ENCODE measurements at places on chromosomes 12 and 14. TPM values are rescaled to one million over a fixed set of nuclear protein-coding genes. Genes with fewer than 3 reads are reported as not detected.
A peak's percentile ranks its signal among the peaks of the same experiment; 100 is the strongest.

- H3K4me3 ChIP-seq, result no peak overlapping the region
- H3K4me1 ChIP-seq, result no peaks in the 10 kb centered on the region
- no peak for DNase-seq
- no peaks in the 10 kb centered on the region for H3K36me3 ChIP-seq
- no peaks in the 10 kb centered on the region for H3K27me3 ChIP-seq
- no peak overlapping the region for H3K27ac ChIP-seq
Observed at GRCh38 chr12:129486931-129487330, 416.9 kb downstream of the TMEM132D start.

GRCh38 chr12:32777691-32778175 lies 22.0 kb upstream of the YARS2 start:
- H3K4me3 ChIP-seq, result no peak overlapping the region
- DNase-seq, result no peak
- H3K36me3 ChIP-seq, result no peaks in the 10 kb centered on the region
- H3K4me1 ChIP-seq, result no peaks in the 10 kb centered on the region

DNA sequence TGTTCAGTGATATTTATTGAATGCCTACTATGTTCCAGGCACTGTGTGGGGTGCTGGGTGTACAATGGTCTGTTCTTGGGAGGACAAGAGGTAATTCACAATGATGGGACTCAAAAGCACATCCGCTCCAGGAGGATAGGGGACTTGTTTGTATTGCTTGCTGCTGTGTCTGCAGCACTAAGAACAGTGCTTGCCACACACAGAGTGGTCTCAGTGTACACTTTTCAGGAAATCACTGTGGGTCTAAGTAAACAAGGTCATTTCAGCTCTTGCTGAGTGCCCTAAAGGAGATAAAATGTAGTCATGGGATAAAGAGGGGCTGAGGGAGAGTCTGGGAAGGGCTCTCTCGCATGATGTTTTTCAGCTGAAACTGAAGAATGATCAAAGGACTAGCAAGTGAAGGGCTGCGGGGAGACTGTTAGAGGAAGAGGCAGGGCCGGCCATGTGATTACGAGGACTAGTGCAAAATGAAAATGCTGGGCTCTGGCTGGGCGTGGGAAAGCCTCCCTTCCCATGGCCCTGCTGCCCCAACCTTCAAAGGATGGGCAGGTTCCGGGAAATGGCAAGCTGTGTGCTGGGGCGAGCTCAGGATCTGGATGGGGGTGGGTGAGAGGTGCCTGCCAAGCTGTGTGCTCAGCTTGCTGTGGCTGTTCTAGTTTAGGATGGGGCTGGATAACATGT lies 39.1 kb downstream of the ADCK1 start:
- no peaks in the 10 kb centered on the region for H3K36me3 ChIP-seq
- no peaks in the 10 kb centered on the region for H3K4me1 ChIP-seq
- no peak overlapping the region for H3K4me3 ChIP-seq
- DNase-seq, result no peak

GRCh38 chr12:42504049-42504448 lies 85.5 kb downstream of the PRICKLE1 start:
- peak; percentile 53 for DNase-seq
- H3K36me3 ChIP-seq, result no peaks in the 10 kb centered on the region
- H3K27ac ChIP-seq, result no peak overlapping the region
- H3K4me1 ChIP-seq, result no peaks in the 10 kb centered on the region
- no peak overlapping the region for H3K4me3 ChIP-seq
- H3K27me3 ChIP-seq, result no peaks in the 10 kb centered on the region

DNA sequence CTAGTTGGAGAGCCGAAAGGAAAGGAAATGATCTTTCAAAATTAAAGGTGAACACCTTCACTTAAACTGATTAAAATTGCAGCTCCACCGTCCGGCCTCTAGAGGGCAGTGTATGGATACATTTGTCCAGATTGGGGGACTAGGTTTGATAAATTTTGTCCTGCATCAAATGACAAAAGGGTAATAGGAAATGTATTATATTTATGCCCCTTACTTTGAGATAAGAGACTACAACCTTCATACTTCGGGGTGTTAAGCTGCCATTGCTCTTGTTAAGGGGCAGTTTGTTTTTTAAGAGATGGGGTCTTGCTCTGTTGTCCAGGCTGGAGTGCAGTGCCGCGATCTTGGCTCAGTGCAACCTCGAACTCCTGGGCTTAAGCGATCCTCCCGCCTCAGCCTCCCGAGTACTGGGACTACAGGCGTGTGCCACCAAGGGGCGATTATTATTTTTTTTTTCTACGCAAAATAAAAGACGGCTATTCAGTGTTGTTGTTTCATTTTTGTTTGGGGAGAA lies 818 bp upstream of the SUOX start:
- peak; percentile 42 for DNase-seq
- peaks cover 2% of the 10 kb centered on the region for H3K36me3 ChIP-seq
- H3K27ac ChIP-seq, result peak overlapping the region; percentile 11

DNA sequence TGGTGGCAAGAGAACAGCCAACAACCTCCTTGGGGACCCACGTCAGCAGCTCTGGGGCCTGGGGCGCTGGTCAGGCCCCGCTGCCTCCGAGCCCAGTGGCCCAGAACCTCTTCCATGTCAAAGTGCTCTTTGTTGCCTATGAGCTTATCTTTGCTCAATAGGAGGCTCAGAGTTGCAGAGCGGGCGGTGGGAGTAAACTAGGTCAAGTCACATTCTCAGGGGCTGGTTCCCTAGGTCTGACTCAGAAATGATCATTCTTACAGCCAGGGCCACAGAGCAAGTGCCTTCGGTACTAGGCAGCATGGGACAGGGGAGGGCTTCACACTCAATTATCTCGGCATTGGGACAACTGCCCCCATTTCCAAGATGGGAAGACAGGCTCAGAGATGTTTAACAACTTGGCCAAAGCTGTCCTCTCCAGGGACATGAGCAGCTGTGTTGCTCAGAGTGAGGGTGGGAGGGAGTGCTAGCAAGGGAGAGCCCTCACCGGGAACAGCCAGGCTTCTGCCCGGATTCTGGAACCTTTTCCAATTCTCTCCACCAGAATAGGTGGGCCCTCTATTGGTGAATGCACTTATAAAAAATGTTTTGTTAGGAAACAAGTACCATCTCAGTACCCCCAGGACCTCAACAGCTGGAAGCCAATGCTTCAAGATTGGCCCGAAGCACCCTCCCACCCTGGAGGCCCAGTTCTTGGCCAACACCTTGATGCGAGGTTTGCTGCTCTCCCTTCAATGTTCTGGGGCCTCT lies 11.9 kb downstream of the SLC25A29 start:
- no peak overlapping the region for H3K27ac ChIP-seq
- no peak for DNase-seq
- no peak overlapping the region for H3K4me3 ChIP-seq
- no peaks in the 10 kb centered on the region for H3K27me3 ChIP-seq

GRCh38 chr12:9872162-9872561 lies 3.0 kb upstream of the CLEC2B start:
- H3K27ac ChIP-seq, result no peak overlapping the region
- no peaks in the 10 kb centered on the region for H3K4me1 ChIP-seq
- no peak for DNase-seq
- H3K36me3 ChIP-seq, result no peaks in the 10 kb centered on the region
- no peaks in the 10 kb centered on the region for H3K27me3 ChIP-seq

DNA sequence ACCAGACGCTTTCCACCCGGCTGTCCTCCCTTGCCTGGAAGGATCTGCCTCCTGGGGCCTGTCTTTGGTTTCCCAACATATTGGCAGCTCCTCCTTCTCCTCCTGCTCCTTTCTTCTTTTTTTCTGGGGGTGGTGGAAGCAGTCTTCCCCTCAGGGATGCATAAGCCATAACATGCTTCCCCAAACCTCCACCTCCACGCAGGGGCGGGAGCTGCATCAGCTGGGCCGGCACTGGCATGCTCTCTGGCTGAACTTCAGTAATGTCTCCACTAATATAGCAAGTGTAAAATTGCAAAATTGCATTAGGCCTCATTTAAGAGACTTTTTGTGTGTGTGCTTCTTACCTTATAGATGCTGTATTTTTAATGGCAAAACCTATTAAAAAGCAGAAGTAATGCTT lies 58.6 kb downstream of the GLT1D1 start:
- H3K4me3 ChIP-seq, result no peak overlapping the region
- H3K4me1 ChIP-seq, result no peaks in the 10 kb centered on the region
- no peak overlapping the region for H3K27ac ChIP-seq
- no peaks in the 10 kb centered on the region for H3K36me3 ChIP-seq

DNA sequence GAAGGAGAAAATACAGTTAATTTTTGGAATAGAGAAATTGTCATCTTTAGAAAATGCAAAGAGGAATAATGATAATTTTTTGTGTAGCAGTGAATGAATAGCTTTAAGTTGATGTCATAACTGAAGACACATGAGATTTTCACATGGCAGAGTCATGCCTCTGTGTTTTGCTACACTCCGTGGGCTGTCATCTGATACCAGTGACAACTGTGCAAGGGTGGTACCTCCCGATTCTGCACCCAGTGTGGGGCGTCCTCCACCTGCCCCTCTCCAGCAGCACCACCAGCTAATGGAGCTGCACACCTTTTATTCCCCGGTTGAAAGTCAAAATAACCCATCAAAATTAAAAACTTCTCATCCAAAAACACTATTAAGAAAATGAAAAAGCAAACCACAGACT lies 47.2 kb downstream of the ANKRD9 start:
- no peaks in the 10 kb centered on the region for H3K27me3 ChIP-seq
- no peak overlapping the region for H3K4me3 ChIP-seq
- peaks cover 8% of the 10 kb centered on the region for H3K36me3 ChIP-seq
- no peak for DNase-seq

GRCh38 chr14:95683793-95684192 lies 2.4 kb upstream of the TCL1B start:
- H3K4me3 ChIP-seq, result no peak overlapping the region
- no peaks in the 10 kb centered on the region for H3K36me3 ChIP-seq
- no peak for DNase-seq

- no peak for DNase-seq
- no peaks in the 10 kb centered on the region for H3K36me3 ChIP-seq
- no peak overlapping the region for H3K4me3 ChIP-seq
- H3K27me3 ChIP-seq, result no peaks in the 10 kb centered on the region
Observed at GRCh38 chr14:36181417-36181816, 4.9 kb upstream of the PTCSC3 start.

- peak overlapping the region; percentile 57 for H3K4me3 ChIP-seq
- peaks cover 1% of the 10 kb centered on the region for H3K36me3 ChIP-seq
- no peaks in the 10 kb centered on the region for H3K4me1 ChIP-seq
- peak; percentile 92 for DNase-seq
Observed at GRCh38 chr12:124786061-124786964, 77.4 kb downstream of the SCARB1 start.

DNA sequence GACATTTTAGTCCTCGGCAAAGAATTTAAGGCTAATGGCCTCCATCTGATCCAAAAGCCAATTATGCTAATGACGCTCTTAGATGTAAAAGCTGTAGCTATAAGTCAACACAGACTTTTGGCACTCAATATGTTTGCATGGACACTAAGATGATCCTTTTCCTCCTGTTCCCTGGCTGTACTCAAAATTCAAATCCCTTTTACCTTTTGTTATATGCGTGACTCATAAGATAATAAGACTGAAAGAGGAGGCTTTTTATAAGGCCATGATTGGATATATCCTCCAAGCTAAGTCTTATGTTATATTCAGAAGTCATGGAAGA lies 89.8 kb downstream of the PDZRN4 start:
- H3K27me3 ChIP-seq, result no peaks in the 10 kb centered on the region
- no peaks in the 10 kb centered on the region for H3K36me3 ChIP-seq
- H3K27ac ChIP-seq, result no peak overlapping the region
- H3K4me3 ChIP-seq, result no peak overlapping the region
- no peak for DNase-seq

GRCh38 chr12:53427905-53428594 lies 4.4 kb downstream of the AMHR2 start:
- no peaks in the 10 kb centered on the region for H3K36me3 ChIP-seq
- no peak overlapping the region for H3K4me3 ChIP-seq
- peak; percentile 61 for DNase-seq
- H3K4me1 ChIP-seq, result peaks cover 4% of the 10 kb centered on the region
- no peak overlapping the region for H3K27ac ChIP-seq

GRCh38 chr12:2644683-2645405 lies 149.9 kb upstream of the FKBP4 start:
- no peaks in the 10 kb centered on the region for H3K27me3 ChIP-seq
- peaks cover 14% of the 10 kb centered on the region for H3K4me1 ChIP-seq
- H3K4me3 ChIP-seq, result no peak overlapping the region

DNA sequence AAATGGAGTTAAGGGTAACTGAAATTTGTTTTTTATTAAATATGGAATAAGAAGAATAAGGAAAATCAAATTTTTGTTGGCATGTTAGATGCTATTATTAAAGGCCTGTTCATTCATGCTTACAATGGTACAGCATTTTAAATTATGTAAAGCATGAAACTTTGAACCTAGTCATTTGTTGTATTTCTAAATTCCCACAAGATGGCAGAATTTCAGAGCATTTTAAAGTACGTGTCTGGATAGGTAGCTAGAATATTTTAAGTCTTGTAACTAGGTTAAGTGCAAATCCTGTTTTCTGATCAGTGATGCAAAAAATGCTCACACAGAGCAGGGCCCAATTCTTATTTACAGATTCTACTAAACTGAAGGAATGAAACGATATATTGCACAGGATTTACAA lies 585.6 kb upstream of the MIS18BP1 start:
- no peak for DNase-seq
- no peak overlapping the region for H3K4me3 ChIP-seq
- H3K4me1 ChIP-seq, result no peaks in the 10 kb centered on the region
- no peaks in the 10 kb centered on the region for H3K36me3 ChIP-seq
- H3K27ac ChIP-seq, result no peak overlapping the region
- no peaks in the 10 kb centered on the region for H3K27me3 ChIP-seq

- H3K4me3 ChIP-seq, result no peak overlapping the region
- peak; percentile 60 for DNase-seq
- no peaks in the 10 kb centered on the region for H3K36me3 ChIP-seq
- H3K27me3 ChIP-seq, result no peaks in the 10 kb centered on the region
Observed at GRCh38 chr12:28909291-28909690, 239.8 kb upstream of the FAR2 start.

PIGH gene
- total RNA-seq, result 12.7 TPM

CGRRF1 gene
- total RNA-seq, result 23.0 TPM

STAC3 gene
- 0.26 TPM for total RNA-seq

SLC39A2 gene
- total RNA-seq, result 0.17 TPM

NOPCHAP1 gene
- 12.2 TPM for total RNA-seq

IGF1 gene
- total RNA-seq, result 1.3 TPM

METTL1 gene
- 3.5 TPM for total RNA-seq

PRB2 gene
- total RNA-seq, result not detected

CLEC4C gene
- total RNA-seq, result not detected

CYP27B1 gene
- under 0.01 TPM for total RNA-seq
